ENCODE measurements at places on chromosomes 6 and 20.
A peak's percentile ranks its signal among the peaks of the same experiment; 100 is the strongest.

DNA sequence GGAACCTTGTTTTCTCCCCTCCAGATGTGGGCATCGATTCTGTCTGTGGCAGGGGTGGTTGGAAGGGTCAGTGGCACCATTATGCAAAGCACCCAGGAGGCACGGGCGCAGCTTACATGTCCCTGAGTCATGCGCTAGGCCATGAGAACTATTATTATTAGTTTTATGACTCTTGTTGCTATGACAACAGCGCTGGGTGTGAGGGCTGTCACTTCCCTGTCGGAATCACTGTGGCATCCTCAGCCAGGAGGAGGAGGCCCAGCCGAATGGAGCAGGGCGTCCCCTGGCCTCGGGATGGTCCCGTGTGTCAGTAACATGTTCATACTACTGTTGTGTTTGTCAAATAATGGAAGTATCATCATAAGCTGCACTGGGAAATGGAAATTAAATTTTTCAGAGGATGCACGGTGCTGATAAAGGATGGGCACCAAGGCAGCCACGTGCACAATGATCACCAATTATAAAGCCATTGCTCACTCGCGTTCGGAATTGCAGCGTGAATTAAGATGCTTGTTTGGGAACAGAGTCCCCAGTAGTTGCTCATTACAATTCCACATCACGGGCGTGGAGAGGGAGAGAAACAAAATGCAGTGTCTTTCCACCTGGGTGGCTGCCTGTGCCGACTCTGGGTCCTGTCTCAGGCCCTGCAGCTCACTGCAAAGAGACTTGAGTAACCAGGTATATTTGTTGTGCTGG lies 247.9 kb downstream of the CDH4 start:
- no peak for DNase-seq

DNA sequence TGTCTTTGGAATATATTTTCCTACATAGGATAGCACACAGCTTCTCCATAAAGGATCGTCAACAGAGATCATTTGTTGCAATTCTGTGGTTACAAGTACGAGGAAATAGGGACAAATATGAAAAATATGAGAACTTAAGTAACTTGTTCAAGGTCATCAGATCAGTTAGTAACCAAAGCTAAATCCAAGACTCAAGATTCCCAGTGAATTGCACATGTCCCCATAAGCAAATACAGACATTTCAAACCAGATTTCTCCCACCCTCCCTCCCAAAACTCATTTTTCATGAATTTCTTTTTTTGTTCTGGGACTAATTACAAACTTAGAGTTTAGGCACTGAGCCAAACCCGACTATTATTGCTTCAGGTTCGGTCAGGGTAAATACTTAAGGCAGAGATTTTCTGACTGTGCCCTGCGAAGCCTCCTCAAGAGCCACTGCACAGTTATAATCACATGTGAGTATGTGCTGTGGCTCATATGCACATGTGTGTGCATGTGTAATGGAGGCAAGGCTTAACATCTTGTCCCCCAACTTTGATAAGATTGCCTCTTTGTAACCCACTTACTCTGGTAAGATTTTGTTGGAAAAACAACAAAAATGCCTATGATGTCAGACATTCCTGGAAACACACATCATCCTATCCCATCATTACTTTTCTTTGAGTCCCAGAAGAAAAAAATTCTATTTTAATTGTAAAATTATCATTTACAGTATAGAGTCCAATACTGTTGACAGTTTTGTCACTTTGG lies 216.2 kb downstream of the CD83 start:
- no peak for DNase-seq

GRCh38 chr20:12969071-12969669 lies 39.6 kb upstream of the SPTLC3 start:
- DNase-seq = no peak

DNA sequence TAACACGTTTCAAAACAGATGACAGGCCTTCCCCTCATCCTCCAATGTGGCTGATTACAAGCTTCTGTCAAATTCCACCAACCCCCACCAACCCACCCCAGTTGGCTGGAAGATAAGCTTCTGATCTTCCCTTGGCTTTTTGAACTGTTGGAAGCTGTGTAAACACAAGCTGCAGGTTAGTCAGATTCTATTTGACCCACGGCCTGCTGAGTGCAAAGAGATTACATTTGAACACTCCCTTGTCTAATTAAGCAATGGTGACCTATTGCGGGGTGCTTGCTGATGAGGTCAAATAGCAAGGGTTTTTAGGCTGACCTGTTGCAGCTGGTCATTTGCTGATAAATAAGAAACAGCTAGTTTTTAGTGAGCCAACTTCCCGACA lies 379.7 kb downstream of the BMP2 start:
- no peak for DNase-seq

DNA sequence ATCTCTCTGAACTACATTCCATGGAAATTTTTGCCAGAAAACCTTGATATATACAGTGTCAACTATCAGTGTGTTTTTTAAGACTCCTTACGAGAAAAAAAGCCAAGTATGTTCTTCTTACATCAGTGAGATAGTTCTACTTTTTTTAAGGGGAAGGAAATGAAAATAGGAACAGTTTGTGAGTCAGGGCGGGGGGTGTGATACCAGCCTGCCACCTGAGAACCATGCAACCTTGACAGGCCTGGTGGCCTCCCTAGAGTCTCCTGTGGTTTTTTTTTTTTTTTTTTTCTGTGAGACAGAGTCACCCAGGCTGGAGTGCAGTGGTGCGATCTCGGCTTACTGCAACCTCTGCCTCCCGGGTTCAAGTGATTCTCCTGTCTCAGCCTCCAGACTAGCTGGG lies 96.3 kb upstream of the GCM1 start:
- no peak for DNase-seq

DNA sequence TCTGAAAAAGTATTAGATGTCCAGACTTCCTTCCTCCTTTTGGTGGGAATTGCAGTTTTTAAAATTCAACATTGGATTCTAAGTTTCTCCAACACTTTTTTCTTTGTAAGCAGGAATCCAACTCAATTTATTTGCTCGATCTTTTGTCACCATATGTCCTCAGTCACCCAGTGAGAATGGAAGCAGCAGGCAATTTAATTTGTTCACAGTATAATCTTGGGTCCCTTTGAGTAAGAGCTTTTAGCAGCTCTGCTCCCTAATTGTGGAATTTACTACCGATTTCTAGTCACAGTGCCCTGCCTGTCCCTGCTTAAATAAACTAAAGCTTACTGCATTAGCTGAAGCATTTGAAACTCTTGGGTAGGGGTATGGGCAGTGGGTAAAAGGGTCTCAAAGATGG lies 98.6 kb downstream of the BTBD3 start:
- DNase-seq = no peak

GRCh38 chr6:127971945-127972391 lies 71.1 kb upstream of the THEMIS start:
- DNase-seq = peak; percentile 49

- peak; percentile 94 for DNase-seq
These were observed 466.6 kb upstream of the JAG1 start for GRCh38 chr20:11140359-11140758.

- DNase-seq = no peak
These were observed 42.0 kb upstream of the OLIG3 start for GRCh38 chr6:137536104-137536773.

DNA sequence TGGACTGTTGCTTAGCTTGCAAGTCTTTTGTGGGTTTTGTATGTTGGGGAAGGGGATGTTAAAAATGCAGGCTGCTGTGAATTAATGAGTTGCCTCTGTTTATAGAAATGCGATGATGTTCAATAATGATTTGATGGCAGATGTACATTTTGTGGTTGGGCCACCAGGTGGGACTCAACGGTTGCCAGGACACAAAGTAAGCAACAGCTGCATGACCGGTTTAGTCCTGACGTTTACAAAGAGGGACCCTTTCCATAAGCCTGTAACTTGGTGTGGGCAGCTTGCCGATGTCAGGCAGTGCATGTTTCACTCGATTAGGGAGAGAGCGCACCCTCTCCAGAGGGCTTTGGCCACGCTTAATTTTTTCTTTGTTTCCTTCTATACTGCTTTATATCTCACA lies 1.3 kb downstream of the BTBD3 start:
- DNase-seq = no peak

GRCh38 chr20:2507875-2508630 lies 662 bp downstream of the ZNF343 start:
- DNase-seq = no peak

DNA sequence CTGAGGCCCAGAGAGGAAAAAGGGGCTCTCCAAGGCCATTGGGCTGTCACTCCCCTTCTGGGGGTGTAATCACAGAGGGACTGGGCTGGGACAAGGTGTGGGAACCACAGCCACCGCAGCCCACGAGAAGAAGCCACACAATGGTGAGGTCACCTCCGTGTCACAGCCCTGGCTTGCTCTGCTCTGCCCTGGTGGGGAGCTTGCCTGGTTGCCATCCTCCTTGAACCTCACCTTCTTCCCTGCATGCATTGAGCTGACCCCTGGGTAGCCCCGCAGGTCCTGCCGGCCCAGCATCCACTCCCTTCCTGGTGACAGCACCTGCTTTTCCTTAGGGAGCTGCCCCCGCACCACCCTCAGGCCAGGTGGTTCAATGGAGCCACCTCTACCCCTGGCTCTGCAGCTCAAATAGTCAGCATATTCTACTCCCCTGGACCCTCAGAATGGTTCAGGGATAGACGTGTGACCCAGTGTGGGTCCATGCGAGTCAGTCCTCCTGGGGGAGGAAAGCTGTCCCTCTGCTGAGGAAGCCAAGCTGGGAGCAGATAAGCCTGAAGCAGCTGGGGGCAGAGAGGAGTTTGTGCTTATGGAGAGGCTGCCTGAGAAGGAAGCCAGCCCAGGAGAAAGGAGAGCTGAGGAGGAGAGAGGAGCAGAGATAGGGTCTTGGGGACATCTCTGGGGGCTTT lies 21.3 kb downstream of the RBM38 start:
- no peak for DNase-seq

- peak; percentile 68 for DNase-seq
These were observed 6.3 kb downstream of the SDCBP2 start for GRCh38 chr20:1322511-1323245.
